ENCODE measurements at places on chromosomes 7 and 10.

DNA sequence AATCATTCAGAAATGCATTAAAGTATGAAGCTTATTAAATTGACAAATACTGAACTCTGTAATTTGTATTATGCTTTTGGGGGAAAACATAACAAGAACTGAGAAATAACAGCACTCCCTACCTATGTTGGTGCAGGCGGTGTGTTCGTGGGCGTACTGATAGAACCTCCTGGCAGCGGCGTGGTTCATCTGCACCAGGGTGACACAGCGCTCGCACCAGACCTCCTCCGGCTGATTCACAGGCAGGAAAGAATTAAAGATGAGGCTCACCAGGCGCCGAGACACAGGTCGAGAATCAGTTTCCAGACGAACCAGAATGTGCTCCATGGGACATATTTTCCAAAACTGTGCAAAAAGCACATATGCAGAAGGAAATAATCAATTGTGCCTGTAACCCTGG lies 40.2 kb downstream of the NCAPG2 start:
- no peak for DNase-seq

DNA sequence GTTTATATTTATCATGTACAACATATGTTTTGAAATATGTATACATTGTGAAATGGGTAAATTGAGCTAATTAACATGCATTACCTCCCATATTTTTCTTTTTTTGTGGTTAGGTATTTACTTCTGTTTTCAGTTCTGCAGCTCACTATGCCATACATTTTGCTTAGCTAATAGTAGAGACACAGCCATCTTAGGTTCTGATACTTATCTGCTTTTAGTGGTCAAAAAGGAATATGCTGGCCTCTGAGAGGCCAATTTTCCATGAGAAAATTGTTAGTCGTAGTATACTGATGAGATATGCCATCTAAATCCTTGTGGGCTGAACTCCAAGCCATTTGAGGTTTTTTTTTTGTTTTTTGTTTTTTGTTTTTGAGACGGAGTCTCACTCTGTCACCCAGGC lies 31.0 kb downstream of the SGPL1 start:
- no peak for DNase-seq

DNA sequence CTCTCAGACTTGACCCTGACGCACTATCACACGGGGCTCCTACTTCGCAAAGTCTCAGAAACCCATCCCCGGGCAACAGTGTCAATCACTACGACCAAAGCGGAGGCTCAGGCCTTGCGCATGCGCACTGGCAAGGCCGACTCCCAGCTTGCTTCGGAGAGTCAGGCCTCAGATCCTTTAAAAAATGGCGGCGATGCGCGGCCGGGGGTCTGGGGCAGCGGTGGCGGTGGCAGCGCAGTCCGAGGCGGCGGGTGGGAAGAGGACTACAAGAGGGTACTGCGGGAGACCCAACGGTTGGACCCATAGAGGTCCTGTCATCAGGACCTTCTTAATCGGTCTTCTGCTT lies 196.9 kb downstream of the ZNF716 start:
- no peak for DNase-seq

GRCh38 chr10:110568055-110568735 lies 700 bp downstream of the SMC3 start:
- peak; percentile 34 for DNase-seq

GRCh38 chr10:61179771-61180170 lies 235.8 kb upstream of the RHOBTB1 start:
- no peak for DNase-seq

GRCh38 chr7:152617056-152617455 lies 58.9 kb downstream of the XRCC2 start:
- no peak for DNase-seq
